ENCODE measurements at places on chromosomes 5 and 9.
A peak's percentile ranks its signal among the peaks of the same experiment; 100 is the strongest.

GRCh38 chr9:130239741-130240241 lies 25.8 kb upstream of the HMCN2 start:
- no peak for DNase-seq

- no peak for DNase-seq
Measured at GRCh38 chr9:27945386-27945785, 372.1 kb upstream of the C9orf72 start.

GRCh38 chr9:105690742-105691141 lies 3.6 kb upstream of the TMEM38B start:
- no peak for DNase-seq

DNA sequence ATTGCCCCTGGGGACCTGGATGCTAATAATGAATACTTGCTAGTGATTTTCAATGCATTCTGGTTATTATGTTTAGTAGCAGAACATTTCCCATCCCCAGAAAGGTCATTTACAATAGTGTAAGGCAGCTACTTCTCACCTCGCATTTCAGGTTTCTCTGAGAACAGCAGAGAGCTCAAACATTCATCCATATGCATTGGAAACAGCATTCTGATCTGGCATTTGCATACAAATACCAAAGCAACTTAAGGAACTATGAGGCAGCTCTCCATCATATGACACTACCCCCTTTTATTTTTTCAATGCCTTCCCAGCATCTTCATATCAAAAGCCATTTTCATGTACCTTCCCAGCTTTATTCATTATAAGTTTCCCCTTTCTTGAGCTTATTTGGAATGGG lies 6.4 kb downstream of the PPP2R2B start:
- no peak for DNase-seq

DNA sequence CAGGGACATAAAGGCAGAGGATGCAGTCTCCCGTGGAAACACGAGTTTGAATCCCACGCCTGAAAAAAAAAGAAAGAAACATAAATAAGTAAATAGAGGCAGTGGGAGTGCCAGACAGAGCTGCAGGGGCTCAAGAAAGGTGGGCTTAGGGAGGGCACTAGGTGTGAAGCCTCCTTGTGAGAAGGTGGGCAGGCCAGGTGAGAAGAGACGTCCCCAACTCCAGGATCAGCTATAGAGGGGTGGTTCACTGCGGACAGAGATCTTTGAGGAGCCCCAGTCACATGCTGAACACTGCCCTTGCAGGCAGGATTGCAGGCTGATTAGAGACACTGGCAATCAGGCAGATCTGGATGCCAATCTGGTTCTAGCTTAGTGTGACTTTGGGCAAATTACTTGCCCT lies 172.1 kb downstream of the RGS3 start:
- DNase-seq = peak; percentile 25

DNA sequence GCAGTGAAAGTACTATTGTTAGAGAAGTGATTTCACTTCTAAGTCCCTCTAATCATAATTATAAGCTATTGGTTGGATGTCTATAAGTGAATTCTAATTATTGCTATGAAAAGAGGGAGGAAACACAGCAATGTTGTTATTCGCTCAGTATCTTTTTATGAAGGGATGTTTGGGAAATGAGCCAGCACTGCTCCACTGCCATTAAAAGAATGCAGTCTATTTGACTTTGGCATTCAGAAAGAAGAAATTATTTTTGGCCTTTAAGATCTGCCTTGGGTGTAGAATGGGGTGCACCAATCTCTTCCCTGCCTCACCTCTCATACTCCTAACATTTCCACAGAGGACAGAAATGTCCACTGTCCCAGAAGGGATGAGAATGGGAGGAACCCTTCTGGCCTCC lies 332.0 kb downstream of the SPATA31D1 start:
- no peak for DNase-seq

- no peak for DNase-seq
Measured at GRCh38 chr9:88975966-88976889, 15.0 kb upstream of the S1PR3 start.

- DNase-seq = no peak
Measured at GRCh38 chr9:33136721-33137670, 30.1 kb downstream of the B4GALT1 start.

DNA sequence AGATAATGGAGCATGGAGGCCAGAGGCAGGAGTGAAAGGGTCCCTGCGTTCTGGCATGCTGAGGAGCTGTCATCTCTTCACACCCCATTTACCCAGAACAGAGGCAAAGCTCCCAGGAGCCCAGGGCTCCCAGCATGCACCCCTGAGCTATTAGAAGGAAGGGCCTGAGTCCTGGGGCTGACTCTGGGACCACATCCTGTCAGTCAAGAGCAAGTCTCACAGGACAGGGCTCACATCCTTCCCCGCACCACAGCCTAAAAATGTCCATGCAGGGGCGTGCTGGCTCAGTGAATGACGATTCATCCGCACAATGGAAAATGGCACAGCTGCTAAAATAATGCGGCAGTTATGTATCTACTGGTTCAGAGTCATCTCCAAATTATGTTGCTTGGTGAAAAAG lies 31.4 kb downstream of the CAMK2A start:
- DNase-seq = peak; percentile 64

DNA sequence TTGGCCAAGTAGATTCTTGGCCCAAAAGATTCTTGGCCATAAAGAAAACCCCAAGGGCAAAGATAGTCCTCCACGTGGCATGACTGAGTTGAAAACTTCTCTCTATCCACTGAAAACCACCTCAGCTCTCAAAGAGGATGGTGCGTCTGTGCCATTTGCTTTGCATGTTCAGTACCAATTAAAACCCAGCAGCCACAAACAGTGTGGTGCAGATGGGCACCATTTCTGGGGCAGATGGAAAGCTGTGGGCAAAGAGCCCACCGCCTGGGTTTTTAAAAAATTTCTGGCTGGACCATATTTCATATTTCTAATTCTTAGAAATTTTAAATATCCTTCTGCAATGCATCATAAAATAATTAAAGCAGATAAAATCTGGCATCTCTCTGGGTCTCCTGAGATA lies 84.5 kb upstream of the PUM3 start:
- DNase-seq = no peak

All from left hindlimb (tissue), 1 donor.